ENCODE measurements at places on chromosomes 7 and 10.

DNA sequence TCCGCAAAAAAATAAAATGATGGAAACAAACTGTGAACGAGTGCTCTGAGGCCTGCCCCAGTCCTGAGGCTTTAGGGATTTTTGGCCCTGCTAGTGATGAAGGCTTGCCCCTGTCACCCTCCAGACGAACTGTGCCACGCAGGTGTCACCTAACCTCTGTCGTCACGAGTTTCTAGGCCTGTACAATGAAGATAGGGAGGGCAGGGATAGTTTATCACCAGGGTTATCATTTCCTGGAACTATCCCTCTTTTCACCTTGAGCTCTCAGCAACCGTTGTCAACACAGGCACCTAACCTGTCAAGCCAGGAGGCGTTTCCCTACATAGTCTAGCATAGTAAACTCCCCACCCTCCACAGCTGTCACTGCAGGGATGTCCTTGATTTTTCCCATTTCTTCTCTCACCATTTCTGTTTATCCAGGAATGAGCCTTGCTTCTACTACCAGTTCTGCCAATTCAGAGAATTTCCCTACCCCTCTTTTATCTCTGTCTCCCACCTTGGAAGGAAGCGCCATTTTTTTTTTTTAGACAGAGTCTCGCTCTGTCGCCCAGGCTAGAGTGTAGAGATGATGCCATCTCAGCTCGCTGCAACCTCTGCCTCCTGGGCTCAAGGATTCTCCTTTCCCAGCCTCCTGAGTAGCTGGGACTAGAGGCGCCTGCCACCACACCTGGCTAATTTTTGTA is 2.2 kb upstream of the ACHE start:
- DNase-seq = no peak

- DNase-seq = no peak
Observed at GRCh38 chr10:124688889-124689670, 55.1 kb downstream of the FAM53B start.

DNA sequence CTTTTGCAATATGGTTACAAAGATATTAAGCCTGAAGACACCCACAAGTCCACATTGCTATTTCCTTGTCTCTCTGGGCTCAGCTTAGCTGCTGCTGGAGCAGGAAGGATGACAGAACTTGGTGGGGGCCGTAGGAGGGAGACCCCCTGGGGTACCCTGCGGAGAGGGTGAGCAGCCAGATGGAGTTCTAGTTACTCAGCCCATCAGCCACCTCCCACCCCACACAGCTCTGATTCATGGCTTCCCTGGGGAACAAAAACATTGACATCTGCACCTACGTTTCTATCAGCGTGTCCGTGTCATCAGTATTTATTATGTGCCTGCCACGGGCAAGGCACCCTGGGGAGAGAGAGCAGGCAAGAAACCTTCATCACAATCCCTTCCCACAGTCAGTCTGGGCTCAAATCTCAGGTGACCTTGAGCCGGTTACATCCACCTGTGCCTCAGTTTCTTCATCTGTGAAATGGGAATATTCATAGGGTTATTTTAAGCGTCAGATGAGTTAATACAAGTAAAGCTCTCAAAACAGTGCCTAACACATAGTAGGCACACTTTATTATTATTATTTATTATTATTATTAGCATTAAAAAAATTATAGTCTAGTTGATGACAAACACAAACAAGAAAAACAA is 131.5 kb downstream of the C10orf105 start:
- no peak for DNase-seq

GRCh38 chr10:24205821-24206220 is 3.1 kb upstream of the KIAA1217 start:
- no peak for DNase-seq

Measured in lower leg skin (tissue), 4 donors.